NCI-H1105 treated with DMSO at 0.1 percent for 48 hours (cell line): ENCODE measurements at places on chromosomes 11 and 22.
A peak's percentile ranks its signal among the peaks of the same experiment; 100 is the strongest.

DNA sequence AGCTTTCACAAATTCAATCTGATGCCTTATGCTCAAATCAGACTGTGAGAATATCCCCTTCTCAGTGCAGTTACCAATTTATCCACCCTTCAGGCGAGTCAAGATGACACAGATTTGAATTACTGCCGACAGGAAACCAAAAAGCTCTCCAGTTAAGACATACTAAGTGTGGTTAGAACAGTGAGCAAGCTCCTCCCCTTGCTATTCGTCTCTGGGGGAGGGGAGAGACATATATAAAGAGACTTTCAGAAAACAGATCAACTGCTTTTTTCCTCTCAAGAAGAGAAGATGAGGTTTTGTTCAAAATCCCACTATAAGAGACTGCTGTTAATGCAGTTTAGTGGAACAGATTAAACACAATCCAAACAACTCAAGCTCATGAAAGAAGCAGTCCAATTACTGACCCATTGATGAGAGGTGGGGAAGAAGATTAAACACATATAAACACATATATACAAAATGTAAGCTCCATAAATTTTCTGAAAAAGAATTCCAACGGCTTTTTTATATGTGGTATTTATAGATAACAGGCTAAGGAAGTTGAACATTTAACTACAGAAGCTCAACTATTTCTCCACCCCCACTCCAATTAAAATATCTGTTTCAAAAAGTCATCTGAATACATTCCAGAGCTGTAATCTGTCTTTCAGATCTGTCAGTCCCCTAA lies 102.7 kb downstream of the MRTFA start:
- no peak for DNase-seq

GRCh38 chr22:49738566-49738965 lies 89.1 kb downstream of the BRD1 start:
- DNase-seq = no peak

GRCh38 chr11:12111549-12112520 lies 1.4 kb downstream of the MICAL2 start:
- DNase-seq = no peak

GRCh38 chr22:22786301-22787115 lies 101.1 kb upstream of the IGLL5 start:
- no peak for DNase-seq

DNA sequence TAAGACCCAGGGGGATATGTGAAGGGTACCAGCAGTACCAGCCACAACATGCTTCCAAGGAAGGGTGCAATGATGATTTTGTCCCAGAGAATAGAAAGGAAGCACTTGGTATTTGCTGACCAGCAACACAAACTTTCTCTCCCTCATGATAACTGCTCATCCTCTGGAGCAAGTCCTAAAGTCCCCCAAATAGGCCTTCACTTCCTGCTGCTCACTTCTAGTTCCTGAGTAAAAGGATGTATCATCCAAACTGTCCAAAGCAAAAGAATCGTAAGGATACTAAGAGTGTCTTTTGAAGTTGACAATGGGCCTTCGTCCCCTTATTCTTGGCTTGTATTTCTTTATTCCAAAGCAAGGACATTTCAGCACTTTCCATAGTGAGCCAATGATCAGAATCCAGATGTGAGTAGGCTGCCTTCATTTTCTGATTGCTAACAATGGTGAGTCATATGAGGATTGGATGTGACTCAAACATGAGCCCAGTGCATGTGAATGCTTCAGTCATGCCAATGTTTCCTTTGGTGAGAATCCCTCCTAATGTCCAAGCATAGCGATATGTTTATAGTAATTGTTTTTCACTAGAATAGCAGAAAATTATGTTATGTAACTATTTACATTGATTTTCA lies 243.4 kb upstream of the POU2AF2 start:
- DNase-seq = no peak

- DNase-seq = peak; percentile 78
Observed at GRCh38 chr22:23716811-23717801, 26.3 kb downstream of the RGL4 start.

DNA sequence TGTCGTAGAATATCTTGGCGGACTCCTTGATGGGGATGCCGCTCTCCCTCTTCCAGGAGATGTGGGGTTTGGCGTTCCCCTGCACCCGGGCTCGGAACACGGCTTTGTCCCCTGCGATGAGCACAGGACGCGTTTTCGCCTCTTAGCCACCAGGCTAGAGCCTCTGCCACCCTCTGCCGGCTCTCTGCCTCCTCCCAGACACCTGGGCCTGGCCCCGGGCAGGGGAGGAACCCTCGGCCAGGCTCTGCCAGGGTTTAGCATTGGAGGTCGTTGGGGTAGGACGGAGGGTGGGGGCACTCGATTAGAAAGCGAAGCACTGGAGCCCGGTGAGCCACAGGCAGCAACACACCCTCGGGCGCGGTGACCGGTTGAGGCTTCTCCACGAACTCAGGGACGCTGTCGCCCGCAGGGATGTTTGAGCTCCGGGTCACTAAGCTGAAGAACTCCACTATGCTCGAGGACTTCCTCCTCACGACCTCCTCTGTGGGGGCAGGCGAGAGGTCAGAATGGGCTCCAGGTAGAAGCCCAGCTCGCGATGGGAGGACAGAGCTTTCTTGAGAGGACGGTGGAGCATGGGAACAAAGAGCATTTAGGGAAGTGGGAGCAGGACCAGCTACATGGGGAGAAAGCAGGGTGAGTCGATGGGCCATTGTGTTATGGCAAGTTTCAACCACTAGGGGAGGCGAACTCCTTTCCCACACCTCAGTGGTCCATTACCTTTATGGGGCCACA lies 4.3 kb downstream of the IGSF22 start:
- DNase-seq = peak; percentile 71

- no peak for DNase-seq
Observed at GRCh38 chr11:90701716-90702115, 478.9 kb upstream of the CHORDC1 start.

DNA sequence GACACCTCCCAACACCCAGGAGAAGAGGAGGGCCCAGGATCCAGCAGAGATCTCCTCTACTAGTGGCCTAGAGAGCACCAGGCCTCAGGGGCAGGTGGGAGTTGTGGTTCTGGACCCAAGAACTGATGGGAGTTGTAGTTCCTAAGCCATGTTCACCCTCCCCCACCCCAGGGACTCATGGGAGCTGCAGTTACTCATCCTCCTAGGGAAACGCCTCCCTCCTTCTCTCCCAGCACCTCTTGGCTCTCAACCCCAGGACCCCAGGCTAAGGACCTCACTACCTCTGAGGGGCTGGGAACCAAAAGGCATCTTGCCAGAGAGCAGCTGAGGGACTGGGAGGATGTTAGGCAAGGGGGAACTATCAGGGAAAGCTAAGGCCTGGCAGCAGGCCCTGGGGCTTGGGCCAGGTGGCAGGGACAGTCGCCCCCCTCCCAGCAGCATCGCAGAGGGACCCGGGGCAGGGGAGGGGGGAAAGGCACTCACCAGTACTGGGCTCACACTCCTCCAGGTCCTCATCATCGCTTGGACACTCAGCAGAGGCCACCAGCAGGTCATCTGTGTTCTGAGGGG lies 28.9 kb downstream of the SLC22A12 start:
- no peak for DNase-seq

GRCh38 chr22:20392983-20393704 lies 807 bp upstream of the ZNF74 start:
- no peak for DNase-seq

DNA sequence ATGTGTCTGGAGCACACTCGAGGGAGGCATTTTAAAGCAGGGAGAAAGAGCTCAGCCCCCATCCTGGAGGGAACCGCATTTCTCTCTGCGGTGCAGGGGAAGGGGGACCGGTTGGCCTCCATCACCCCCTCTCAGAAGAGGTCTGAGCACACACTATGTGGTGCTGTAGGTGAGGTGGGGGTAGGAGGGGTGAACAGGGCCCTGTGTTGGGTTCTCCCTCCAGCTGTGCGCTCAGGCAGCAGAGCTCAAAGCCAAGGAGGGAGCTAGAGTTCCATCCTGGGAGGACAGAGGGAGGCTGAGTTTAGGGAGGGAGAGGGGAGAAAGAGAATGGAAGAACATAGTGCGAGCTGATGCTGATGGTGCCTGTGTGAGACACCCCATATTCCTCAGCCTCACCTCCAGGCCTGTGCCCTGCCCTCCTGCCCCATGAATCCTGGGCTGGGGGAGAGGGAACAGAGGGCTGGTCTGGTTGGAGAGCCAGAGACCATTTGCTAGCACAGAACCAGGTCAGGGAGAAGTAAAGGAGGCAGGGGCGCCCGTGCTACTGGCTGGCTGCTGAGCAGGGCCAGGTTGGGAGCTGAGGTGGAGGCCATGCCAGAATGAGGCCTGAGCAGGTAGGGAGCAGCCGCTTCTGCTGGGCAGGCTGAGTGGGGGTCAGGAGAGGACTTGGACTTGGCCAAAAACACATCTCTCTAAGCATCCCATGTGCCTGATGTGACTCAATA lies 43.7 kb downstream of the ALX4 start:
- no peak for DNase-seq

GRCh38 chr11:125244166-125244565 lies 79.6 kb downstream of the PKNOX2 start:
- no peak for DNase-seq

- DNase-seq = no peak
Observed at GRCh38 chr11:1770061-1770460, 6.3 kb upstream of the CTSD start.

- DNase-seq = no peak
Observed at GRCh38 chr11:70032943-70033710, 45.0 kb upstream of the ANO1 start.
